ENCODE measurements at places on chromosomes 1 and 21. TPM values are rescaled to one million over a fixed set of nuclear protein-coding genes. Genes with fewer than 3 reads are reported as not detected.
A peak's percentile ranks its signal among the peaks of the same experiment; 100 is the strongest.

CFAP126 gene
- not detected for total RNA-seq

OR2T2 gene
- not detected for total RNA-seq

TEDDM1 gene
- not detected for total RNA-seq

FAM163A gene
- total RNA-seq: 0.10 TPM

- DNase-seq: no peak
These were observed 13.9 kb downstream of the ERRFI1 start for GRCh38 chr1:8011923-8012858.

SLC35D1 gene
- 4.3 TPM for total RNA-seq

OR2T33 gene
- not detected for total RNA-seq

DNA sequence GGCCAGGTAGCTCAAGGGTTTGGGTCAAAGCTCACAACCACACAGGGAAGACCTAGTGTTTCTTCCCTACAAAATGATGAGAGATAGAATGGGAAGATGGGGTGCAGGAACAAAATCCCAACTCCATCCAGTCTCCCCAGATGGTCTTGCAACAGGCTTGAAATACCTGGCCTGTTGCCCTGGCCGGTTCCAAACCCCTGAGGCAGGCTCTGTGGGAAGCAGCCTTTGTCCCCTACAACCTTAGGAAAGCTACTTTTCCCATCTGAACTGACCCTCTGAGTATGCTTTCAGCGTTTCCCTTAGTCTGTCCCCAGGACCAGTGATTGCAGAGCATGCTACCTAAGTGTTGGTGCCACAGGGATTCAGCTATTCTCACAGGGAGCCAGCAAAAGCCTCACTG lies 104.0 kb downstream of the GDAP2 start:
- no peak for DNase-seq

GRCh38 chr1:180178511-180179161 lies 24.0 kb downstream of the QSOX1 start:
- DNase-seq: peak; percentile 45

DNA sequence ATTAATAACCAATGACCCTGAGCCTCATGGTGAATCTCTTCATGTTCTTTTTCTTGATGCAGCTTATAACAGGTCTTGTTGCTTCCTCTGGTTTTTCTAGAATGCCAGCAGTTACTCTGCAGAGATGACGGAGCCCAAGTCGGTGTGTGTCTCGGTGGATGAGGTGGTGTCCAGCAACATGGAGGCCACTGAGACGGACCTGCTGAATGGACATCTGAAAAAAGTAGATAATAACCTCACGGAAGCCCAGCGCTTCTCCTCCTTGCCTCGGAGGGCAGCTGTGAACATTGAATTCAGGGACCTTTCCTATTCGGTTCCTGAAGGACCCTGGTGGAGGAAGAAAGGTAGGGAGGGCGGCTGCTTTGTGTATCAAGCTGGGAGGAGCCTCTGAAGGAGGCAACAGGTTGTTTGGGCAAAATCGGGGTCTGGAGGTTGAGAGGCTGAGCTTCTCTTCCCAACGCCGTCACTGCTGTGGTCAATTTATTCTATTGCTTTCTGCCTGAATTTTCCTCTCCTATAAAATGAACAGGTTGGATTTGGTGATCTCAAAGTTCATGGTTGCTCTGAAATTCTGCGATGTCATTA lies 6.7 kb downstream of the ABCG1 start:
- no peak for DNase-seq

GRCh38 chr1:70353601-70354331 lies 756 bp downstream of the ANKRD13C start:
- no peak for DNase-seq

GRCh38 chr1:186681801-186682200 lies 1.6 kb upstream of the PTGS2 start:
- no peak for DNase-seq

ADAMTS1 gene
- total RNA-seq: 64.8 TPM

GRCh38 chr1:112457955-112458354 lies 50.8 kb upstream of the WNT2B start:
- no peak for DNase-seq

GRCh38 chr1:111956155-111956771 lies 33.2 kb downstream of the KCND3 start:
- no peak for DNase-seq

PCAT6 gene
- 0.53 TPM for total RNA-seq

DNA sequence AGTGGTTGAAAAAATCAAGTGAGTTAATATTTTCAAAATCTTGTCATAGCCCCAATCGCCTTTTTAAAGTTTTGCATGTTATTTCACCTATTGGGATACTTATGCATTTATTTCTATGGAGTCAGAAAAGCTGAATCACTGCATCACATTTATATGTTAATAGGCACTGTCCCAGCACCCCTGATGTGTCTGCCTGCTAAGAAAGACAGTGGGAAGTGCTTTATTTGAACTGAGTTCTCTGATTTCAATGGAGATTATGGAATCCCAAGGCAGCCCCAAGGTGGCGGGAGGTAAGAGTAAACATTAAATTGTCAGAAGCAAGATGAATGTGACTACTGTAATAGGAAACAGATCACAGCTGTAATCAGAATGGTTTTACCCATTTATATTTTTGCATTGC lies 2225.7 kb downstream of the NCAM2 start:
- no peak for DNase-seq

DNA sequence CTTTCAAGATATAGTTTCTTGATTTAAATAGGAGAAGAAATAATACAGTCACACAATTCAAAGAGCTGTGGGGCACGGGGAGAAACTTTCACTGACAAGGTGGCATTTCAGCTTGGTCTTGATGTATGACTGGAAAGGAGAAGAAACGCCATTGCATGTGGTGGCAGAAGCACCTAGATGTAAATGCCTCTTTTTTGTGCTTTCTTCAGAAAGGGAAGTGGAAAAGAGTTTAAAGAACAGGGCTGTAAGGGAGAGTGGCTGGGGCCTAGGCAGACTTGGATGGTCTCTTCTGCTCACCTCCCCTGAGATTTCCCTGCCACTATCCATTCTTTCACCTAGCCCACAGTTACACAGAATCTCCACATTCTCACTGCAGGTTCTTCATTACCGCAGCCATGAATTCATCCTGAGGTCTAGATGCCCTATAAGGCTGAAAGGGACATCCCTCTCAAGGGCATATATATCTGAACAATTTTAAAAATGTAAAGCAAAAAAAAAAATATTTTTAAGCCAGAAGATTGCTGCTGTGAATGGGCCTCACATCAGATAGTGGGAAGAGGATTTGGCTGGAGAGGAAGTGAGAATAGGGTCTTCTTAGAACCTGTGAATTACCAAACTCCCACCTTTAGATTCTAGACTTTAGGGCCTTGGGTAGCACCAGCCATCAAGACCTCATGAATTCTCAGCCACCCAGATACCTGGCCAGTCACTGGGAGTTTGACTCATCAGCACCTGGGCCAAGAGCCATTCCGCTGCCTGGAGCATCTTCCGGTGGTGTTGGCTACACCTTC lies 23.4 kb downstream of the CACNA1E start:
- DNase-seq: no peak

CD5L gene
- total RNA-seq: 0.77 TPM

DNA sequence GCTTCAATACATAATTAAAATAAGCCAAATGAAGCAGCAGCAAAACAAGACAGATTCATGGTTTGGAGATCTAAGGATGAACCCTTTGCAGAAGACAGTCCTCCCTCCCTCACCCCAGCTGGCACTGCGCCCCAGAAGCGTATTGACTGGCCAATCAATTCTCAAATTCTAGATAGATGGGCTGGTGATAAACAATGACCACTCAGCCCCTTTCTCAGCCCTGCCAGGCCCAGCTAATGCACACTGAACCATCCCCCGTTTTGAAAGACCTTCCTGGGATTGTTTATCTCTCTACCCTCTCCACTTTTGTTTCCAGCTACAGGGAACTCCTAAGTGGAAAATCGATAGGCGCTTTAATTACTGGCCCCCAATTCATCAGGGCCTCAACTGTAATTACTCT lies 29.0 kb downstream of the TNR start:
- DNase-seq: no peak

RCC2 gene
- total RNA-seq: 15.3 TPM

Measured in heart left ventricle (tissue), 16 donors.